Lung (tissue), 17 donors: ENCODE measurements at places on chromosomes 13 and 19.

GRCh38 chr13:112014857-112015256 lies 52.1 kb upstream of the SOX1 start:
- H3K4me3 ChIP-seq, result no peak overlapping the region
- H3K27ac ChIP-seq, result no peak overlapping the region
- no peaks in the 10 kb centered on the region for H3K36me3 ChIP-seq
- H3K4me1 ChIP-seq, result peaks cover 4% of the 10 kb centered on the region

GRCh38 chr13:99981735-99982035 lies at the start of gene ZIC2:
Gene ZIC2 (plus strand): TSS chr13:99981784. CDS start chr13:99982065, 281 bp downstream.
- H3K36me3 ChIP-seq, result no peaks in the 10 kb centered on the region
- no peak for DNase-seq
- peak within 1 kb of the TSS; percentile 28 for H3K4me3 ChIP-seq
- peaks cover 9% of the 10 kb centered on the region for H3K4me1 ChIP-seq
- peaks cover 66% of the 10 kb centered on the region for H3K27me3 ChIP-seq

DNA sequence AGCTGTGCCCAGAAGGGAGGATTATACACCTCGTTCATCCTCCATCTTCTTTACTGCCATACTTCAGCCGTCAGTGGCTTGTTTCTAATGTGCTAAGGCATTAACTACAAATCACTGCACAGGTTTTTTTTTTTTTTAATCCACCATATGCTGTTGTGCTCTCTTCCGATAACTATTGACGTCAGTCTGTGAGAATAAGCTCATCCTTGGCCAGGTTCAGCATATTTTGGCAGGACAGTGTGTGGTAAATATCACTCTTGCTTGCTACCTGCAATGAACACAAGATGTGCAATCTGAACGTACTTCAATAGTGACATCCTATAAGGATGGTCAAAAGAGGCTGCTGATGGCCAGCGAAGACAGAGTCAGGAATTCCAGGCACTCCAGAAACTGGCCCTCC lies 2030.7 kb upstream of the PCDH20 start:
- no peak overlapping the region for H3K4me3 ChIP-seq
- H3K27me3 ChIP-seq, result no peaks in the 10 kb centered on the region
- no peak for DNase-seq

- DNase-seq, result no peak
- H3K27ac ChIP-seq, result no peak overlapping the region
- H3K27me3 ChIP-seq, result no peaks in the 10 kb centered on the region
- no peaks in the 10 kb centered on the region for H3K36me3 ChIP-seq
These were observed 45.6 kb upstream of the WDFY2 start for GRCh38 chr13:51538591-51539179.

- H3K27me3 ChIP-seq, result no peaks in the 10 kb centered on the region
- H3K36me3 ChIP-seq, result no peaks in the 10 kb centered on the region
- peaks cover 51% of the 10 kb centered on the region for H3K4me1 ChIP-seq
- no peak for DNase-seq
- no peak overlapping the region for H3K27ac ChIP-seq
- no peak overlapping the region for H3K4me3 ChIP-seq
These were observed 113.7 kb upstream of the OXGR1 start for GRCh38 chr13:97107815-97108529.

DNA sequence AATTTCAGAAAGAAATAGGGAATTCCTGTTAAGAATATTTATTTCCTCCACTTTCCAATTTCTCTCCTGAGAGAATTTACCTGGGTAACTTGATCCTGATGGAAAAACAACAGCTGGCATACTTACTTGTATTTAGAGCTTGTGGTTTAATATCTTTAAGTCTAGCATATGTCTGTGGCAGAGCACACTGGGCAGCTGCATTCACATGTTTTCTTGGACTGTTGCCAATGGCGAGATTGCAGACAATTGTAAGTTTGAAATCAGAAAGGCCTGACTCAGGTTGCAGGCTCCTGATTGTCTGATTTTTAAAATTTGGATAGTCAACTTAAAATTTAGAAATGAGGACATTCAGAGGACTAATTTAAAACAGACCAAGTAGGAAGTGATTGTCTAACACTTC lies 66.9 kb downstream of the NHLRC3 start:
- DNase-seq, result no peak
- H3K27ac ChIP-seq, result no peak overlapping the region
- H3K4me3 ChIP-seq, result no peak overlapping the region
- H3K4me1 ChIP-seq, result no peaks in the 10 kb centered on the region

GRCh38 chr19:13463296-13463695 lies 43.0 kb downstream of the CACNA1A start:
- no peaks in the 10 kb centered on the region for H3K27me3 ChIP-seq
- H3K4me1 ChIP-seq, result no peaks in the 10 kb centered on the region
- no peak overlapping the region for H3K4me3 ChIP-seq
- H3K27ac ChIP-seq, result no peak overlapping the region

DNA sequence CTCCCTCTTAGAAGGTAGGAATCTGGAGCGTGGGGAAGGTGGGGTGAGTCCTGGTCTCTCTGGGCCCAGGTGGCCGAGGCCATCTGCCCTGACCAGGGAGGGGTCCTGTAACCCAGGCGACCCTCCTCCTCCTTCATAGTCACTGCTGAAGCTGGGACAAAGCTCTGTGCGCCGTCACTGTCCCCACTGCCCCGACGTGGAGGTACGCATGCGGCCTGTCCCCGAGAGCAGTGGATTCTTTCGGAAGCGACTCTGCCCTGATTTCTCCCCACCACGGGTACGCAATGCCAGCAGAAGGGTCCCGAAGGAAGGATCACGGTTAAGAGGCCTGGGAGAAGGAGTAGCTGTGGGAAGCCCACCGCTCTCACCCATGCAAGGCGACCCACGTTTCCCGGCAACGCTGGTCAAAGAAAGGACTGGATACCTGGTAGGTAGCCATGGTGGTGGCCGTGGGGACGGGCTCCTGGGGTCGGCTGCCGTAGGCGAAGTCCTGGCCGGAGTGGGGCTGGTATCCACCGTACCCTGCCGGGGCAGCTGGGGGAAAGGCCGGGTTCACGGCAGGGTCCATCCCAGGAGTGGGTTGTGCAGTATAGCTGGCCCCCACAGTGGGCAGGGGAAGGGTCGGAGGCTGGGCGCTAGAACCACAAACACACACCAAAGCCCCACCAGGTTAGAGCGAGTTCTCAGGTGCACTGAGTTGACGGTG lies 34.3 kb downstream of the ZFR2 start:
- peaks cover 3% of the 10 kb centered on the region for H3K27me3 ChIP-seq
- DNase-seq, result no peak
- no peaks in the 10 kb centered on the region for H3K36me3 ChIP-seq
- no peaks in the 10 kb centered on the region for H3K4me1 ChIP-seq
- H3K4me3 ChIP-seq, result no peak overlapping the region
- H3K27ac ChIP-seq, result no peak overlapping the region

- H3K27me3 ChIP-seq, result no peaks in the 10 kb centered on the region
- H3K4me1 ChIP-seq, result no peaks in the 10 kb centered on the region
- H3K27ac ChIP-seq, result no peak overlapping the region
- peaks cover 8% of the 10 kb centered on the region for H3K36me3 ChIP-seq
- no peak overlapping the region for H3K4me3 ChIP-seq
These were observed 16.9 kb upstream of the SIGLEC11 start for GRCh38 chr19:49977881-49978280.

GRCh38 chr13:36848199-36848982 lies 29.4 kb downstream of the RFXAP start:
- no peak overlapping the region for H3K4me3 ChIP-seq
- no peaks in the 10 kb centered on the region for H3K36me3 ChIP-seq
- no peak overlapping the region for H3K27ac ChIP-seq
- no peak for DNase-seq
- H3K27me3 ChIP-seq, result no peaks in the 10 kb centered on the region

GRCh38 chr13:36430247-36431203 lies 1.8 kb upstream of the CCNA1 start:
- peak; percentile 27 for DNase-seq
- H3K27ac ChIP-seq, result no peak overlapping the region
- no peak overlapping the region for H3K4me3 ChIP-seq

DNA sequence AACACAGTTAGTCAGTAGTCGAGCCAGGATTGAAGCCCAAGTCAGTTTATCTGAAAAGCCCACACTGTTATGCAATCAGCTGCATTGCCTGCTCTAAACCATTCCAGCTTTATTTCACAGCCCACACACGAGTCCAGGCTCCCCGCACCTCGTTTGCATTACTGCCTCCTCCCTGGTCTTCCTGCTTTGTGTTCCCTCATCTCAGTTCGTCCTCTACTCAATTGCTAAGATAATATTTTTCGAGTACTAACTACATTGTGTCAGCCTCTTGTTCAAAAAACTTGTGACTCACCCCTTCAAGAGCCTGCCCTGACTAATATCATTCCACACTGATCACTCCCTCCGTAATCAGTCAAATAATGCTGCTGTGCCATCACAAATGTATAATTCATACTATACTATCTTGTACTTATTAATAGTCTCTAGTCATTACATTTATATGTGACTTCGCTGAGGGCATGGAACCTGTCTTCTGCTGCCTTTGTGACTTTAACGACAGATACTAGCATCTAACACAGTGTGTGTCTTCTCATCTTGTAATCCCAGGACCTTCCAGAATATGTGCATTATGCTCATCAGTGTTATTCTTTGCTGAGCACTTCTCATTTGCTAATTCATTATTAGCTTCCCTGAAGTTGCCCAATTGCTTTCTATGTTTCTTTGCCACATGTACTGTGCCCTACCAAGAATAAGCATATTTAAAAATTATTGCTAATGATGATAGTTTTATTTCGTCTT lies 26.2 kb upstream of the WDFY2 start:
- H3K4me3 ChIP-seq, result no peak overlapping the region
- no peaks in the 10 kb centered on the region for H3K27me3 ChIP-seq
- H3K4me1 ChIP-seq, result no peaks in the 10 kb centered on the region
- DNase-seq, result no peak
- H3K27ac ChIP-seq, result peak overlapping the region; percentile 48
- H3K36me3 ChIP-seq, result no peaks in the 10 kb centered on the region

DNA sequence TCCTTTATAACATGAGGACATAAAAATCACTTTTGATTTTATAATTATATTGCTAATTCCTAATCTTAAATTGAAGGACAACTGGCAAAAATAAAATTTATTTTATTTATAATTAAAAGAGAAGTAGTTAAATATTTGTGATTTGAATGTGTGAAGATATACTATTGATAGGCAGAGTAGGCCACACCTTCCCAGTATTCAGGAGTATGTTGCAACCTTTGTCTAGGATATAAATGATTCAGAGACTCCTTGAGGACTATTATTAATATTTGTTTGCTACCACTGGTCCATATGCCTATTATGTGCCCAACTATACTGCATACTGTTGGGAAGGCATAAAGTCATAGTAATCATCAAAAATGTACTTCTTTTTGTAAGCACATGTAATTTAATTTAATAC lies 94.2 kb downstream of the CDADC1 start:
- H3K36me3 ChIP-seq, result peaks cover 2% of the 10 kb centered on the region
- H3K27ac ChIP-seq, result no peak overlapping the region
- no peaks in the 10 kb centered on the region for H3K4me1 ChIP-seq
- no peak for DNase-seq
- no peaks in the 10 kb centered on the region for H3K27me3 ChIP-seq

DNA sequence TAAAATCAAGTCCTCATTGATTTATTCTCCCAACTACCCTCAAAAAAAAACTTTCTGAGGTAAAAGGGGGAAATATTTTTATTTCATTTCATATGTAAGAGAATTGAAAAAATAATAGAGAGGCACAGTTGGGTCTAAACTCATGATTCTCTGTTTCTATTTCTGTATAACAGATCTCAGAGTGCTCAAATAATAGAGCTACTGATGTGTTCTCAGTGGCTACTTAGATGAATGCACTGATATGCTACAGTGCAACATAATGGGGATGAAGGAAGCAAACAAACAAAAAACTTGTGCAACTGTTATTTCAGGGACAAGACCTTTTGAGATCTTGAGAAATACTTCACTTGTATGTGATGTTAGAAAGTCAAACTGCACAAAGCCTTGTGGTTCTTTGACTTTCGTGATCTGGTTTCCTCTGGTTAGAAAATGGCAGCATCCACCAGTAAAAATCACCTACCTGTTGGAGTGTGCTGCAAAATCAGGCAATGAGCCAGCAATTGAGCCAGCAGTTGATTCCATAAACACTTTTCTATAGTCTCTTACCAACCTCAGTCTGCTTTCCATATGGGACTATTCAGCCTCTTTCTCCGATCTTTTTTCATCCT lies 9.7 kb upstream of the DACH1 start:
- H3K4me3 ChIP-seq, result no peak overlapping the region
- H3K36me3 ChIP-seq, result no peaks in the 10 kb centered on the region
- no peak for DNase-seq
- no peaks in the 10 kb centered on the region for H3K27me3 ChIP-seq
- no peaks in the 10 kb centered on the region for H3K4me1 ChIP-seq

DNA sequence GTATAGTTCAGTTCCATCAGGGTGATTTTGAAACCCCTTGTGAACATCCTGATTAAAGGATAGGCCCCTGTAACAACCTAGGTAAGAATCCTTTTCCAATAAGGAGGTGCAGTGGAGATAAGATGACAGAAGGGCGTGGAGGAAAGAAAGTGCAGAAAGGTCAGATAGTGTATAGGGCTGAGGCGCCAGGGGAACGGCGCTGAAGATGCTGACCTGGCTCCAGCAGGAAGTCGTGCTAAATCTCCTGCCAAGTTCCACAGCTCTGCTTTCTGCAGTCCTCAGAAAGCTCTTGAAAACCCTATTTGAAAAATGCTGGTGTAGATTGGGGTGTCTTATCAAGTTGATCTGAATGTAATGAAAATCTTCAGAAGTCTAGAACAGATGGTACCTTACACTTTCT lies 221.7 kb downstream of the COG6 start:
- H3K27me3 ChIP-seq, result no peaks in the 10 kb centered on the region
- no peak overlapping the region for H3K27ac ChIP-seq
- no peaks in the 10 kb centered on the region for H3K36me3 ChIP-seq
- H3K4me3 ChIP-seq, result no peak overlapping the region

DNA sequence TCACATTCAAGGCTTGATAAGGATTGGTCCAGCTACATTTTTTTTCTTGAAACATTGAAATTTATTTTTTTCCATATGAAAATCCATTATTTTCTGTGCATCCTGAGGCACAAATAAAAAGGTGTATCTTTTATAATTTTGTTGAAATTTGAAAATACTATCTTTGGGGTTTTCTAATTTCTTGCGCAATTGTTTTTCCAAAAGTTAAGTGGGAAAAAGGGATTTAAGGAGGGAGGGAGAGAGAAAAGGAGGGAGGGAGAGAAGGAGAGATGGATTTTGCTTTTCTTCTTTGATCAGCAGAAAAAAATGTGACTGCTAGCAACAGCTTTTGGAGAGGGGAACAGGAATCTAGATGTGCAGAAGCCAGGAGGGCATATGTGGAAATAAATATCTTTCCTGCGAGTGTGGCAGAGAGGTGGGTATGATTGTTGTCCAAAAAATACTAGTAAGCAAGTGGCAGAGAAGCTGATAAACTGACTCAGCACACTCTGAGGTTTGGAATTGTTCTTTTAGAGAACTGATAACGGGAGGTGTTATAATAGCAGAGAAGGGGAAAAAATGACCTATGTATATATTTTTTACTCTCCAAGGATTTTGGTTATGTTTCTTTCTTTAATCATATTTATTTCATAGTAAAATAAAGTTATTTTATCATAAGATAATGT lies 61.2 kb upstream of the EDNRB start:
- no peaks in the 10 kb centered on the region for H3K36me3 ChIP-seq
- H3K27ac ChIP-seq, result no peak overlapping the region
- H3K27me3 ChIP-seq, result no peaks in the 10 kb centered on the region
- H3K4me3 ChIP-seq, result no peak overlapping the region
- H3K4me1 ChIP-seq, result no peaks in the 10 kb centered on the region
